WERI-Rb-1 (cell line): ENCODE measurements at places on chromosomes 6 and 20.

DNA sequence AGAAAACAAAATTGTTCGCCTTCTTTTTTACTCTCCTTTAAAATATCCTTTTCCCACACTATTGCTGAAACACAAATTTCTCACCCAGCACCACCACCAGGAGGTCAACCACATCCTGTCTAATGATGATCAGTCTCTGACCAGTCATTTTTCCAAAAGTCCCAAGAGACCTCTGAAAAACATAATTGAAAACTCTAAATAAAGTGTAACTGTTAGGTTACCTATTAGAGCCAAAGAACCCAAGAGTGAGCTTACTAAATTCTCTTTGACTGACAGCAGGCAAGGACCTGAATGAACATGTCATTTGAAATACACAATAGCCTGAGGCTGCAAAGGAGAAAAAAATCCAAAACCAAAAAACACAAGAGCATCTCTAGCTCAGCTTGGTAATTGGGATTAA lies 735.4 kb downstream of the CBLN4 start:
- no peak for DNase-seq

GRCh38 chr6:63268574-63268973 lies 51.2 kb downstream of the LGSN start:
- no peak for DNase-seq

DNA sequence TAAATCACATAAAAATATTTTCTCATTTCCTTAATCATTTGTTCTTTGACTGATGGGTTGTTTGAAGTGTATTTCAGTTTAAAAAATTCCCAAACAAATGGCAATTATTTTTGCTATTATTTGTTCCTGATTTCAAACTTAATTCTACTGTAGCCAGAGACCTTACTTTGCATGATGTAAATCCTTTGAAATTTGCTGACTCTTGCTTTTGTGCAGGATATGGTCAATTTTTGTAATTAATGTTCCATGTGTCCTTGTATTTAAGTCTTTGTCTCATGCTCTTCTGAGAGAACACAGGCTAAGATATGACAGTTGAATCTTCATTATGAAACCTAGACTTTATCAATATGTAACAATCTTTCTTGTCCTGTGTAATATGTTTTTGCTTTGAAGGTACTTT lies 295.0 kb upstream of the CHD6 start:
- DNase-seq: no peak

DNA sequence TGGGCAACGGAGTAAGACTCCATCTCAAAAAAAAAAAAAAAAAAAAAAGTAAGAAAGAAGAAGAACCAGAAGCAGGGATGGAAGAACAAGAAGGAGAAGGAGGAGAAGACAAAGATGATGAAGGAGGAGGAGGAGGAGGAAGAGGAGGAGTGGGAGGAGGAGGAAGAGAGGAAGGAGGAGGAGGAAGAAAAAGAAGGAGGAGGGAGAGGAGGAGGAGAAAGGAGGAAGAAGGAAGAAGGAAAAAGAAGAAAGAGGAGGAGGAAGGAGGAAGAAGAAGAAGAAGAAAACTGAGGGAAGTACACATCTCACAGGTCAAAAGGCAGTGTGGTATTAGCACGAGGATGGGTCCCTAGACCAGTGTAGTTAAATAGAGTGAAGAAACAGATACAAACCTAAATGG lies 65.1 kb upstream of the SCAF8 start:
- DNase-seq: no peak
